ENCODE measurements at places on chromosomes 12 and 14.

- DNase-seq = no peak
Measured at GRCh38 chr14:77085538-77085937, 12.5 kb upstream of the CIPC start.

DNA sequence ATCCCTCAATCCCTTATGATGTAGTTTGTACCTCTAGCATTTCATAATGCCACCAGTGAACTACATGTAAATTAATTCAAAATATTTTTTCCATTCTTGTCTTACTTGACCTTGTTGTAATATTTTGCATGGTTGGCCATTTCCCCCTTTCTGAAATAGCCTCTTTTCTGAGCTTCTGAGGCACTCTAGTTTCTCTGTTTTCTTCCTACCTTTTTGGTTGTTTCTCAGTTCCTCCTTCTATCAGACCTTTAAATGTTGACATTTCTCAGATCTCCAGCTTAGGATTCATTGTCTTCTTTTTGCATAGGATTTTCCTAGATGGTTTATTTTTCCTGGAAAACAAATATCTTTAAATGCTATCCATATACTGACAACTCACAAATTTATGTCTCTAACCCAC is 9.8 kb upstream of the RMST start:
- no peak for DNase-seq

DNA sequence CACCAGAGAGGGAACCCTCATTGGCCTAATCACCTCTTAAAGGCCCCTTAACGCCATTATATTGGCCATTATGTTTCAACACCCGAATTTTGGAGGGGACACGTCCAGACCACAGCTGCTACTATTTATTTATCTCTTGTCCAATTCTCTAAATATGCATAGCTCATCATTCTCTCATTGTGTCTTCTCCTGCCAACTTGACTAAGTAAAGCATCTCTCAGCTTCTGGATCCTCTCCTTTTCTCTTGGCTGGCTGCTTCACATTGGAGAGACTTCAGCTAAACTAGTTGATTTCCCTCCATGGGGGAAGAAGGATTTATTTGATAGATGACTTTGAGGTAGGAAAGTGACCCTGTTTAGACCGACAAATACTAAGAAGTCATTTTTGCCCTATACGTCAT is 120.4 kb upstream of the KRR1 start:
- no peak for DNase-seq

DNA sequence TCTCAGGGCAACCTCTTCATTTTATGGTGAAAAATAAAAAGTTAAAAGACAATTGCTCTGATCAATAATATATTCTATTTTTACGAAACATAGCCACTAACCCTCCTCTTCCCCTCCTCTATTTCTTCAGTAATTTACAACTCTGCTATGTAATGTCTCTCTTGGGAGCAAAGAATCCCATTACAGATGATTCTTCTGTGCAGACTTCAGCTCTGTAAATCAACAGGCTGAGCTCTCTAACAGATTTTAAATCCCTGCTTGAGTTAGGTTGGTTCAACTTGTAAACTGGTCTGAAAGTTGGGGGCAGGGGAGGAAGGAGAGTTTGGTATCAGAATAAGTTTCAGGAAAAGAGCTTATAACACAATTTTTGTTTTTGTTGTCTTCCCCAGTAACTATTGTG is 151.0 kb downstream of the SLC25A21 start:
- no peak for DNase-seq

DNA sequence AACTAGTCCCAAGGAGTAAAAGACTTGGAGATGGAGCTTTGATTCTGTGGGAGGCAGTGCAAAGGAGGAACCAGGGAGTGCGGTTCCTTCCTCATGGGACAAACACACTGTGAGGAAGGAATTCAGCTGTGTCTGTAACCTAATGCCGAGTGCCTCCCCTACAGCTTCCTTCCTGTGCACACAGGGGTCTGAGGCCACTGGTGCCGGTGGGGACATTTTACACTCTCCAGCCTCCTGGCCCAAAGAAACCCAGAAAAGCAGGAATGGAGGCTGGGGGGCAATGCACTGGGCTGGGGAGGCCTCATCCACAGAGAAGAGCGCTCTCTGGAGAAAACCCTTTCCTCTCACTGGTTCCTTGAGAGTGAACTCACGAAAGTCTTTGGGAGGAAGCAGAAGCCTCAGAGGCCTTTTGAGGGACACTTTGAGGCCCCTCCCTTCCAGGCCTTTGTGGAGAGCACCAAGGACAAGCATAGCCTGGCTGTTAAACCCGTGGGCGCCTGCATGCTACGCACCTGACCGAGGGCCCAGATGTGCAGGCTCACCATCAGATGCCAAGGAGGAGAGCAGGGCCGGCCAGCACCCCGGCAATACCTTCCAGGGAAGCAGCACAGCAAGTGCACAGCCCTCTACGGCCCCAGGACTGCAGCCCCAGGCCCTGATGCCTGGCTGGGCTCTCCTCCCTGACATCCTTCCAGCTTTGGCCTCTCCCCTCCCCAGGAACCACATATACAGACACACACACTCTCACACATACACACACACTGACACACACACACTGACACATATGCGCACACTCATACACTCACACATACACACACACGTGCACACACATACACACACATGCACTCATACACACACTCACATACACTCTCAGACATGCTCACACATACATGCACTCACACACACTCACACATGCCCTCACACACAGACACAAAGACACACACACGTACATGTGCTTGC is 52.0 kb downstream of the NFKBIA start:
- no peak for DNase-seq

GRCh38 chr12:40446385-40446784 is 221.6 kb downstream of the LRRK2 start:
- DNase-seq = no peak

DNA sequence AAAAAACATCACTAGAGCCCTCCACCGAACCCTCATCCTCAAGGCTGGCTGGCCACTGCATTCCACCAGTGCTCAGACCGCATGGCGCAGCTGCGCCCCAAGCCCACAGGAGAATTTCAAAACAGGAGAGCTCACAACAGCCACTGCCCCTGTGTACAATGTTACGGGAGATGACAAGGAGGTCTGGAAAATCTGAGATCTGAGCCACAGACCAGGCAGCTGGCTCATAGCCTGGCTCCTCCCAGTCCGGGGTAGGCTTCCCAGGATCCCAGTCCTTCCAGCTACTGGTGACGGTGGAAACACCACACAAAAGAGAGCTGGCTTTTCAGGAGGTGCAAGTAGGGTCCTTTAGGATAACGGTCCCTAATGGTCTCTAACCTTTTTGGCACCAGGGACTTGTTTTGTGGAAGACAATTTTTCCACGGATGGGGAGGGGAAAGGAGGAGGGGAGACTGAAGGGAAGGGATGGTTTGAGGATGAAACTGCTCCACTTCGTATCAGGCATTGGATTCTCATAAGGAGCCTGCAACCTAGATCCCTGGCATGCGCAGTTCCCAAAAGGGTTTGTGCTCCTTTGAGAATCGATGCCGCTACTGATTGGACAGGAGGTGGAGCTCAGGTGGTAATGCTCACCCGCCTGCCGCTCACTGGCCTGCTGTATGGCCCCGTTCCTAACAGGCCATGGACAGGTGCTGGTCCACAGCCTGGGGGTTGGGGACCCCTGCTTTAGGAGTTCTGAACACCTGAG is 23.0 kb upstream of the NRDE2 start:
- no peak for DNase-seq

GRCh38 chr12:67647799-67648520 is 585 bp upstream of the DYRK2 start:
- DNase-seq = peak; percentile 94

DNA sequence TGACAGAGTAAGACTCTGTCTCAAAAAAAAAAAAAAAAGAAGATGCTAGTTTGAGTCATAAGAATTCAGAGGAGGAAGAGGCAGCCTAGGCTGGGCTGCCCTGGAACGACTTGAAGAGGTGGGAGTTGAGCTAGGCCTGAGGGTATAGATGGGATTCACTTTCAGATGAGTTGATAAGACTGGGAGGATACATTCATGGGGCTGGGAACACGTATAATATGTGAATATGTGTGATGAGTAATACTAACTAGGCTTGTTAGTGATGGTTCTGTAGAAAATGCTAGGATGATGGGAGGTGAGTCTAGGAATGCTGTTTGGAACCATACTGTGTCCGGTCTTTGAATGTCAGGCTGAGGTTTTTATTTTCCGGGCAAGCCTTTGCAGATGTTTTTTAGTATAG is 9.0 kb downstream of the PLEKHA5 start:
- no peak for DNase-seq

- DNase-seq = no peak
Measured at GRCh38 chr14:70789361-70789760, 20.0 kb downstream of the MAP3K9 start.

DNA sequence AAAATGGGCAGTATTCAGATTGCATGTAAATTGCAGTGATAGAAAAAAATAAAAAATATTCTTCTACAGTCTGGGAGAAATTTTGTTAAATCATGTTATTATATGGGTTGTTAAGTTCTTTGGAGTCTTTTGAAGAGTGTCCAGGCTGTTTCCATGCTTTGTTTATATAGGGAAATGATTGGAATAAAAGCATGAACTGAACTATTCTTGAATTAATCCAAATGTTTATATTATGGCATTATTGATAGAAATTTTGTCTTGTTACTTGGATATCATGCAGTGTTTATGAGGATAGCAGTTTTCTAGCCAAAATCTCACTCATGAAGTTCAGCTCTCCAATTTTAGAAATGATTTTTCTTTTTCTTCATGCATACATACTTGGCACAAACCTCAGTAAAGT is 108.2 kb upstream of the NAV3 start:
- DNase-seq = no peak

GRCh38 chr12:7361265-7361664 is 57.4 kb downstream of the ACSM4 start:
- DNase-seq = no peak

DNA sequence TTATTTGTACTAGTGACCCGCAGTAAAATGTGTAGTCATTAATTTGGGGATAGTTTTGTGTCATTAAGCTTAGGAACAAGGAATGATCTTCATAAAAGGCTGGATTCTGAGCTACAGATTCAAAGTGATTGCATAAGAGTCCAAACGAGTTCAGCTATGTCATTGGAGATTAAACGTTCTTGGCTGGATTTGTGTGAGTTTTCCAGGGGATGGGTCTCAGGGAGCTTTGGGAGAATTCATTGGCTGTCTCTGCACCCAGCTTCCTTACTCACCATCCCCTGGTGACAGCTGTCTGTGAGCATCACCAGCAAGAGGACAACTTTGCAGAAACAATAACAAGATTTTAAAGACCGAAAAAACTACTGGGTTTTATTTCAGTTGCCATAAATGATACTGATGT is 130.4 kb downstream of the DAAM1 start:
- DNase-seq = no peak

DNA sequence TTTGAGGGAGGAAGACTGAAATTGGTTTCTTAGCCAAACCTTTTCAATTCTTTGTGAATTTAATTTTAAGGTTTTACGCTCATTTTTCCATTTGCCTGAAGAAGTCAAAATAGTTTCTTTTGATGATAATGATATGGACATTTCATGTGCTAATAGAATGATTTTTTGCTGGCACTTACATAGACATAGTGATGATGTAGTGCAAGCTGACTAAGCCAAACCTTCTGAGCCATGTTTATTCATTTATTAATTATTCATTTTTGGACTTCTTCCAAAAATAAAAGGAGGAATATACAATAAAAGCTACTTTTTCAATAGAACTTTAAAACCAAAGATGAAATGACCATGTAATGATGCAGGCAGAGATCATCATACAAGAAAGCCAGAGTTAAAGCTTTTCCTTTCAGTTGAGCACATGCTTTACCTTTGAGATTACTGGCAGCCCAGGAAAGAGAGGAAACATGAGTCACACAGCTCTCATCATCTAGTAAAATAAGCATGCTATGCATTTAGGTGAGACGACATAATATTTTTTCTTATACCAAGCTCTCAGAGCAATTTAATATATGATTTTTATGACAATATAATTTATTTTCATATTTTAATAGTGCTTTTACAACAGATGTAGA is 24.8 kb downstream of the KCNA1 start:
- DNase-seq = peak; percentile 4

DNA sequence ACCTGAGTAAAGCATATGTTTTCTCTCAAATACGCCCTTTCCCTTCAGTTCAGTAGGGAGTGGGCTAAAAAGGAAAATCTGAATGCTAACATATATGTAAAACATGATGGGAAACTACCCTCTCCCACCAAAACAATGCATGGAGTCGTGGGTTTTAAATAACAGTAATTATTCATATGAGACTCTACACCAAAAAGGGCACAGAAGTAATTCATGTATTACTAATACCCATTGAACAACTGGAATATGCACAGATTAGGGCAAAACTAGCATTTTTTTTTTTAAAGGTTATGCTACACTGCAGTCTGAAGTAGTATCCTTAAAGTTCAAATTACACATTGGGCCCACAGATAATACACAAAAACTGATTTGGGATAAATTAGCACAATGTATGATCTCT is 8.1 kb upstream of the ARID2 start:
- DNase-seq = no peak

- DNase-seq = no peak
Measured at GRCh38 chr12:94208622-94208966, 60.2 kb downstream of the PLXNC1 start.

DNA sequence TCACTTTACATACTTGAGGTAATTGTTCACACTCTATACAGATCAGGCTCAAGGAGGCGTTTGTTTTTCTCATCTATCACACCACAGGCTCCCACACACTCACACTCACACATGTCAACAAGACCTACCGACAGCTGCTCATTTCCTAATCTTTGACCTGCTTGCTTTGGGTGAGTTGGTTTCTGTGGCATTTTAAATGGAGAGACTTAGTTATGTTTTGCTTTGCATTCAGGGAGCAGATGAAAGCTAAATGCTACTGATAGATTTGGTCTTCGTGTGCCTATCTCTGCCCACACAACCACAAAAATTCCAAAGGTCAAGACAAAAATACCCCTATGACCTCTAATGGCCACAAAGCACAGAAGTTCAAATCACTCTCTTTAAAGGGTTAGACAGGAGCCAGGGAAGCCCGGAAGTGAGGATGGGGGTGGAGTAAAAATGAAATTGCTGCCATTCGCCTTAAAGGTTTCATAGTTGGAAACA is 203.5 kb upstream of the G2E3 start:
- DNase-seq = no peak

DNA sequence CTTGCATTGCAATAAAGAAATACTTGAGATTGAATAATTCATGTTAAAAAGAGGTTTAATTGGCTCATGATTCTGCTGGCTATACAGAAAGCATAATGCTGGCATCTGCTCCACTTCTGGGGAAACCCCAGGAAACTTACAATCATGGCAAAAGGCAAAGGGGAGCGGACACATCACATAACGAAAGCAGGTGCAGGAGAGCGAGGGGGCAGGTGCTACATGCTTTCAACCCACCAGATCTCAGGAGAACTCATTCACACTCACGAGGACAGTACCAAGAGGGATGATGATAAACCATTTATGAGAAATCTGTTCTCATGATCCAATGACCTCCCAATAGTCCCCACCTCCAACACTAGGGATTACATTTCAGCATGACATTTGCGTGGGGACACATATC is 172.6 kb downstream of the RASSF9 start:
- no peak for DNase-seq

GRCh38 chr12:69129017-69129416 is 110.4 kb upstream of the CPSF6 start:
- DNase-seq = no peak
